NCI-H82 (cell line): ENCODE measurements at places on chromosomes 3 and 15.

DNA sequence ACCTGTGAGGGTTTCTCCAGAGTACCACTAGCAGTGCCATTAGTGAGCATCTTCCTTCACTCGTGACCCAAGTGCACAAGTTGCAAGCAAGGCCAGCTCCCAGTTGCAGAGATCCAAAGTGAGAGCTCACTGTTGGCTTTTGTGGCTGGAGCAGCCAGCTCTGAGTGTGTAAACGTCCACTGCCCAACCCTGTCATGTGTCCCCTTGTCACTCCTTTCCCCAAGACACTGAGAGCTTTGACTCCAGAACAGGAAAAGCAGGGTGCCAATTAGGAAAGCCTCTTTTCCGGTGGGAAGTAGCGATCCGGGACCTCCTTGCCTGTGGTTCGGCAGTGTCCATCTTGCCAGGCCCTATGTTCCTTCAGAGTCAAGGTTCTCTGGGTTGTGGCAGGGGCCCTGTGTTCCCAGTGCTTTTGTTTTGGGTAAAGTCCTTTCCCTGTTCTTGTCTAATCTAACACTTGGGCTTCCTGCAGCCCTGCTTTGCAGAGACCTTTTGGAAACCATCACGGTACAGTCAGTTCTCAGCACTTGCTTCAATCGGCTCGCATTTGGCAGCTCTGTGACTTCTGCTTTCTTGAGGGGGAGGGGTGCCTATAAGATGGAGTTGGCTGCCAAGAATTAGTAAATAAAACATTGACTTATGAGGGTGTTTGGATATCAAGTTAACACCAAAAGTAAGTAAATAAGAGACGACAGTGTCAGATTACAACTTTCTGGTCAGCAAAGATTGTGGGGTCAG is 90.5 kb downstream of the DNASE1L3 start:
- DNase-seq: no peak

GRCh38 chr15:85615930-85616329 is 178.8 kb downstream of the KLHL25 start:
- DNase-seq: peak; percentile 74

- DNase-seq: no peak
Observed at GRCh38 chr3:157300981-157301663, 135.5 kb upstream of the PTX3 start.

GRCh38 chr3:161271646-161272045 is 50.5 kb downstream of the NMD3 start:
- DNase-seq: no peak

DNA sequence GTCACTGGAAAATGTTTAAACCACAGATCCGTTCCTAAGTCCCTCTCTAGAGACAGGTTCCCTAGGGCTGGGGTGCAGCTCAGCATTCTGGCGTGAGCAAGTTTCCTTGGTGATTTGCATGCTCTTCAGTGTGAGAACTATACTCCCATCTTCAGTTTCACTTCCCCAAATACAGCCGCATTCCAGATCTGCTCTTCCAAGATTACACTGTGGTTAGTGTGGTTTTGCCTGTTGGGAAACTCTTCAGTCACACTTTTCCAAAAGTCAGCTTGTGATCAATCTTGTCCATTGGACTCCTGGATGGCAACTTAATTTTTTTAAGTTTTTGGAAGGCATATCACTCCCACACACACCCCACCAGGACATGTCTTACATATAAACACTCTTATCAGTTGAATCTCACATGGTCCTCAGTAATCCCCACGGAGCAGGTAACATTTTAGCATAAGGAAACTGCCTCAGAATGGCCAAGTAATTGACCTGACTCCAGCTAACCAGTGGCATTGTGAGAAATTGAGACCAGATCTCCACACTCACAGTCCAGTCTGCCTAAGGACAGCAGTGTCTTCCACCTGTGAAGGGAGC is 33.5 kb upstream of the PTPN23 start:
- DNase-seq: no peak

DNA sequence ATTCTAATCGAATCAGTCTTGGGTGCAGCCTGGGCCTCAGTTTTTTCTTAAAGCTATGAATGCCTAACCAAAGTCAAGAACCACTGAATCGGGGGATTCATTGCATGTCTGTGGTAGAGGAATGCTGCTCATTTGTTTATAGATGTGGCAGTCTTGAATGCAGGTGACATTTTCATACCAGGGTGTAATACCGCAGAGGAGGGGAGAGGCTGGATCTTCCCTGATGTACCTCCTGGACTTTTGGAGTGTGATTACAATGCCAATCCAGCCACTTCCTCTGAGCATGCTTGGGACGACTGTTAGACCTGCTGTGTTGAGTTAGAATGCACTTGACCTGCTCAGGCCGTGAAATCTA is 42.7 kb downstream of the GOLGA6A start:
- no peak for DNase-seq

GRCh38 chr3:152097770-152098169 is 171.0 kb upstream of the MBNL1 start:
- peak; percentile 26 for DNase-seq

- DNase-seq: no peak
Observed at GRCh38 chr15:64544450-64544849, 84.1 kb downstream of the ZNF609 start.

GRCh38 chr3:101325393-101326134 is 5.2 kb upstream of the IMPG2 start:
- DNase-seq: peak; percentile 99

GRCh38 chr15:76328958-76329357 is 7.6 kb upstream of the ISL2 start:
- peak; percentile 46 for DNase-seq

- no peak for DNase-seq
Observed at GRCh38 chr15:88623061-88623460, 1.9 kb downstream of the AEN start.

DNA sequence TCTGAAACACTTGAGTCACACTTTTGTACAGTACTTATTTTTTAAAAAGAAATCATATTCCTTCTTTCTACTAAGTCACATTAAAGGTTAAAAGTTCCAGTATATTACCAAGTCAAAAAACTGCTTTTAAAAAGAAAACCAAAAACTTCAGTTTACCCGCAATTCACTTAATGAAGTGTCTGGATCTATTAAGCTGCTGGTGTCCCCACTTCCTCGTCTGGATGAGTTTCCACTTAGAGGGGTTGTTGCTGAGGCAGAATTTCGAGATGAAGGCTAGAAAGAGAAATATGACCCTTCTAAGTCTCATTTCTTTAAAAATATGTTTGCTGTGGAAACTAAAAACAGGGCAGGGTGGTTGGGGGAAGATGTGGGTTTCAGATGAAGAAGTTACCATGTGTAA is 79.7 kb downstream of the LRRFIP2 start:
- no peak for DNase-seq

DNA sequence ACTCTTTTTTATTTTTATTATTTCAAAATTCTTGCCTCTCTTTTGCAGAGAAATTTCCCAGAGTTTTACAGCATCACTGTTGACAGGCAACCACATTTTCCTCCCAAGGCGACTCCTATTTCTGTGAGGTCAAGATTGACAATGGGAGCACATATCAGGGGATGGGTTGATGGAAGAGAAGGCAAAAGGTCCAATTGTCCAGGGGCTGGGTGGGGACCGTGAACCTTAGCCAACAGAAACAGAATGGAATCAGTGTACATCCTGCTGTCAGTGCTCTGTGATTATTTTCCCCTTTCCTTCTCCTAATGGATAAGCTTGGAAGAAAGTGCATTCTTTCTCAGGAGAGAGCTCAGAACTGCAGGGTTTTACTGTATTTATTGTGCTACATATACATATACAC is 42.4 kb downstream of the CNTN6 start:
- no peak for DNase-seq

- DNase-seq: no peak
Observed at GRCh38 chr3:126539558-126540250, 15.7 kb downstream of the CHST13 start.

- DNase-seq: no peak
Observed at GRCh38 chr3:149284034-149284433, 49.4 kb downstream of the TM4SF18 start.

- DNase-seq: no peak
Observed at GRCh38 chr15:49313650-49314049, 109.4 kb upstream of the FGF7 start.

- DNase-seq: no peak
Observed at GRCh38 chr3:191198932-191199331, at the start of gene OSTN. TSS of gene OSTN (plus strand) at chr3:191199241. CDS start at chr3:191212533, 13,292 bp downstream.
